ENCODE measurements at places on chromosomes 6 and 20. TPM values are rescaled to one million over a fixed set of nuclear protein-coding genes. Genes with fewer than 3 reads are reported as not detected.

Gene SLC4A11
- 11.5 TPM for total RNA-seq

Gene SLC17A2
- not detected for total RNA-seq

Gene BICRAL
- total RNA-seq, result 14.9 TPM

Gene PAK5
- total RNA-seq, result 0.42 TPM

Gene CALHM4
- total RNA-seq, result not detected

Gene MATN4
- 0.35 TPM for total RNA-seq

Gene RFX6
- total RNA-seq, result 0.66 TPM

DNA sequence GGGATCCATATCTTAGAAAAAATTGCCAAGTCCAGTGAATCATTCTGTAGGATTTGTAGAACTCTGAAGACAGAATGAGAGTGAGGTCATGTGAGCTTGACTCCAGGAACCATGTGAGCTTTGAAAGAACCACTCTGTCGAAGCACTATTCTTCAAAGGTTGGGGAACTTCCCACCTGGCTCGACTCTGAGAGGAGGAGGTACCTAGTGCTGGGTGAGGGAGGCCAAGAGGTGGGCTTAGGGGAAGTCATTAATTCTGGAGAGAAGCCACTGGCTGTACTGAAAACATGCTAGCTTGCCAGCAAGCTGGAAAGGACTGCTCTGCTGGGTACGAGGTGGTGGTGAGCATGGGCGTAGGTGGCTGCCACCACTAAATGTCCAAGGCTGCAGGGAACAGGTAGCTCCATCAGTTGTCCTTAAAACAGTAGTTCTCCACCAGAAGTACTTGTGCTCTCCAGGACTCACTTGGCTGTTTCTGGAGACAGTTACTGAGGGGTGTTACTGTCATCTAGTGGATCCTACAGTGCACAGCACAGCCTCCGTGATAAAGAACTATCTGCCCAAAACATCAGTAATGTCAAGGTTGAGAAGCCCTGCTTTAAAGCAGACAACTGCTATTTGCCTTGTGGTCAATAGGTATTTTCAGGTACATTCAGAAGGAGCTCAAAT, 34.7 kb upstream of the SYNJ2 start:
- no peak for DNase-seq

DNA sequence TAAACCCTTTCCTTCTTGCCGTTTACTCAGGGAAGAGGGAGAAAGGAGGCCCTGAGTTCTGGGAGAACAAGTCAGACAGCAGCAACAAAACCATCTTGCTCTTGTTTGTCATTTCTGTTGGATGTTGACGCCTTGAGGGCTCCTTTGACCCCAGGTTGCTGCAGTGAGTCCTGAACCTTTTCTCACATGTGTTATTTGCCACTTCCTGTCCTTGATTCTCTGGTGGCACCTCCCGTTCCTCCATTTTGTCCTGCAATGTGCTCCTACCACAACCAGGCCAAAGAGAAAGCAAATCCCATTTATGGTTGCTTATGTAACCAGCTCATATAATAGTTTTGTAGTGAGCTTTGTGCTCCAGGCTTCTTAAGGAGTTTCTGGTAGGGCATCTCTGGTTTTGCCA, 66.6 kb upstream of the ADGRF4 start:
- peak; percentile 48 for DNase-seq

DNA sequence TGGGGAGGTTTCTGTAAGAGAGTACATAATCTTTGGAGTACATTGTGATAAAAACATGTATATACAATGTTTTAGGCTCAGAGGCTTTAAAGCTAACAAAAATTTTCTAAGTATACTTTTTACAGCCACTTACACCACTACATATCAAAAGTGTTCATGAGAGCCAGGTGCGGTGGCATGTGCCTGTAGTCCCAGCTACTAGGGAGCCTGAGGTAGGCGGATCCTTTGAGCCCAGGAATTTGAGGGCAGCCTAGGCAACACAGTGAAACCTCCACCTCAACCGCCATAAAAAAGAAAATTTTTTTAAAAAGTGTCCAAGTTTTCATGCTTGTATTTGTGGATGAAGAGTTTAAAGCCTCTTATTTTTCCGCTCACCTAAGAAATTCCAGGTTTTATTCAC, 22.5 kb downstream of the SNX3 start:
- no peak for DNase-seq

DNA sequence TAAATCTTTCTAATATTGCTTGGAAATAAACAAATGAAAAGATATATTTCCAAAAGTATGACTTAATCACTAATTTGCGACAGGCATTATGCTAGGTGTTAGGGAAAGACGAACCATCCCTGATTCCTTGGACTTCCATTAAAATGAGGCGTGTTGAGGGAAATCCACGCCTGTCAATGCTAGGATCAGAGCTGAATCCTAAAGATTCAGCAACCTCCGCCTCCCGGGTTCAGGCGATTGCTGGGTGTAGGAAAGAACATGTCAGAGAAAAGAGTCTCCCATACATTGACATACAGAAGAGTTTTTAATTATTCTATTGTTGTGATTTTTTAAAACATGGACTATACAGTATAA, 16.8 kb upstream of the PRSS16 start:
- no peak for DNase-seq

DNA sequence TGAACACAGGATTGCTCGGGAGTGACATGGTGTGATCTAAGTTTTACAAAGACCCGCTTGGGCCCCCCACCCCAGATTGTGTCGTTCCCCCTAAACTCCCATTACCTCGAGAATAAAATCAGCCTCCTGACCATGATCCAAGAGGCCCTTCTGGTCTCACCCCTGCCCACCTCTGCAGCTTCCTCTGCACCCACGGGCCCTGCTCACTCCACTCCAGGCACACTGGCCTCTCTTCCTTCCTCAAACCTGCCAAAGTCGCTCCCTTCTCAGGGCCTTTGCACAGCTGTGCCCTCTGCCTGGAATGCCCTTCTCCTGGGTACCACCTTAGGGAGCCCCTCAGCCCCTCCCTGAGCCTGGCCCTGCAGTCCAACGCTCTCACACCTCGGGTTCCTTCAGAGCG, 17.9 kb downstream of the TGM2 start:
- no peak for DNase-seq

DNA sequence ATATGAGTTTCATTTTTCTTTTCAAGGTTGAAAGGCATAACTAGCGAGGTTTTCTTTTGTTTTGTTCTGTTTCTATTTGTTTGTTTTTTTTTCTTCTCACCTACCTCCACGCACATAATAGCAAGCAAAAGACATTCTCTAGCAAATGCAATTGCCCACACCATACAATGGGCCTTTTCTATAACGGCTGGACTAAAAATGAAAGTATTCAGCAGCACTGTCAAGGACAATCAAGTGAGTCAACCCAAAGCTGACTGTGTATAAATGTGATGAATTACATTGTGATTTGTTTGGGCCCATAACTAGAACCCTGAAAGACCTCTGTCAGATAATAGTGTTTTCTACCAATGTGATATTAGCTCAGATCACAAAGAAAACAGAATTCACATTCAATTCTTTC, 496.7 kb downstream of the RNF144B start:
- no peak for DNase-seq

- no peak for DNase-seq
These were observed 36.9 kb upstream of the KIF25 start for GRCh38 chr6:167960579-167960978.

DNA sequence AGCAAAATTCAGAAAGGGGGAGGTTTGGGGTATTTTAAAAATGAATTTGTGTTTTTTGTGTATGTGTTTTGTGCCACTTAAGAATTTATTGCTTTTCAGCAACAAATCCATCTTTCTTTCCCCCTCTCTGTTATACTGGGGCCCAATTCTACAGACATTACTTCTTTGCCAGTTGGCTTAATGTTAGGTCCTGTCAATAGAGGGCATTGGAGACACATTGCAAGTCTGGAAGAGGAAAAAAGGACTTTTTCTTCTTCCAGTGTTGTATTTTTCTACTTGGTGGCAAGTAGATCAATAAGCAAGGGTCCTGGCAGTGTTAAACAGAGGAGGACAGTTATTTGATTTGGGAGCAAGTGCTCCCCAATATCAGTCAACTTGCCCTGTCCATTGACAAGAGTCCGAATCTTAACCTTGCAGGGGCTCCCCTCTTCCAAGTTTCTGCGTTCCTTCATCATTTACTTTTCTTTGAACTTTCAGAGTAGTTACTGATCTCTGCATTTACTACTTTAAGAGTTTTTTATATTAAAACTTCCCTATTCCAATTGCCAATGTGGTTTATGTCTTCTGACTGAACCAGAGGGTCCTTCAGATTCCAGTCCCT, 23.4 kb downstream of the SCML4 start:
- peak; percentile 24 for DNase-seq

- no peak for DNase-seq
These were observed 14.8 kb downstream of the TRIM26 start for GRCh38 chr6:30198166-30199084.

- DNase-seq, result no peak
These were observed 274.3 kb upstream of the MMS22L start for GRCh38 chr6:97557355-97557754.

Measured in endodermal cell (in vitro differentiated cells).